ENCODE measurements at places on chromosomes 1 and 21.

- DNase-seq, result no peak
Observed at GRCh38 chr1:168482106-168482505, 61.7 kb downstream of the XCL2 start.

DNA sequence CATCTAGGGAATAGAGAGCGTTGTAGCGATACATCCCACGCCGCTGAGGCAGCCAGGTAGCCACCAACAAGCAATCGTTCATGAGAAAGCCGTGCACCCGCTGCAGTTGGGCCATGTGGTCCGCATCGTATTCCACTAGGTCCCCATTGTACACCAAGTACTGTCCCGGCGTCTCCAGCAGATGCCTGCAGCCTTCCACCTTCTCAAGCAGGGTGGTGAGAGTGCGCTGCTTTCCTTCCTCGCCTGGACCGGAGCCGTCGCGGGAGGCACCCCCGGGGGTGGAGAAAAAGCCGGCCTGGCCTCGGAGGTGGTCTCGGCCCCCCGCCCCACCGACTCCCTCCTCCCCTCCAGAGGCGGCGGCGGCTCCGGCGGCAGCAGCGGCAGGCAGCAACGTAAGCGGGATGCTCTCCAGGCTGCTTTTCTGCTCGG is 595 bp downstream of the EXOC8 start:
- no peak for DNase-seq

DNA sequence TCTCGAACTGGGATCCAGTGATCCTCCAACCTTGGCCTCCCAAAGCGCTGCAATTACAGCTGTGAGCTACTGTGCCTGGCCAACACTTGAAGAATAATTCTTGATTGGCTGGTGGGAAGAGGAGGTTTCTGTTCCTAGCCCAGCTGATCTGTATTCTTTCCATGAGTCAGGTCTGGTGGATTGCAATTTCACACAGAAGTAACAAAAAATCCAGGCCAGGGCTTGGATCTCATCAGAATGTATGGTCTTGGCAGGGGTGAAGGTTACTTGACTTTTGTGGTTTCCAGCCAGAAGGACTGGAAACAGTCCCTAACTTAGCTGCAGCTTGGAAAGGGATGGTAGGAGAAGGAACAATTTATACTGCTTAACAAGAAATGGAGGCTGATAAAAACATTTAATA is 5.1 kb upstream of the HP1BP3 start:
- no peak for DNase-seq

GRCh38 chr1:44694863-44695478 is 20.5 kb downstream of the ARMH1 start:
- DNase-seq, result no peak

DNA sequence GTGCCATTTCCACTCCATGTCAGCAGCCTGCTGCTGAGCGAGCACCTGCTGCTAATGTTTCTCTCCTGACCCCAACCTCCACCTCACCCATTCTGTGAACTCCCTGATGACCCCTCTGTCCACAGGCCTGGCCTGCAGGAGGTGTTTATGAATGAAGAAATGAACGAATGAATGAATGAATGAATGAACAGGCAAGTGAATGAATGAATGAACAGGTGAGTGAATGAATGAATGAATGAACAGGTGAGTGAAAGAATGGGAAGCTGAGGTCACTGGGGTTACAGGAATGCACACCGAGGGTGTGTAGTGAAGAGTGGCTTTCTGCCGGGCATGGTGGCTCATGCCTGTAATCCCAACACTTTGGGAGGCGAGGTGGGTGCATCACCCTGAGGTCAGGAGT is 173.4 kb downstream of the IGSF21 start:
- DNase-seq, result no peak

GRCh38 chr21:34345892-34346291 is 17.9 kb upstream of the KCNE2 start:
- DNase-seq, result no peak

DNA sequence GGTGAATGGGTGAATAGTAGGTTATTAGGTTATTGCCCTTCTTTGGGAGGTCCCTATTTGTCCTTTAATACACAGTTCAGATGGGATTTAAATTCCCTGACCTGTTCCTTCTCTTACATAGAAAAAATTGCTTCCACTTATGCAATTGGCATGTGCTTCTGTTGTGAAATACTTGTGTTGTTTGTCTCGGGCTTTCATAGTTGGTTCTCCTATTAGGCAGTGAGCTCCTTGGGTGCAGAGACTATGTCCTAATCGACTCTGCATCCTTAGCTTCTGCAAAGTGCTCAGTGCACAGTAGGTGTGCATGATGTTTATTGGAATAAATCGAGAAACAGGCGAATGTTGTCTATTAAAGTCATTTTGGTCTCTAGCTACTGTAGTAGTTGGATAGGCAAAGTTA is 1.3 kb upstream of the PDE4B start:
- DNase-seq, result no peak

DNA sequence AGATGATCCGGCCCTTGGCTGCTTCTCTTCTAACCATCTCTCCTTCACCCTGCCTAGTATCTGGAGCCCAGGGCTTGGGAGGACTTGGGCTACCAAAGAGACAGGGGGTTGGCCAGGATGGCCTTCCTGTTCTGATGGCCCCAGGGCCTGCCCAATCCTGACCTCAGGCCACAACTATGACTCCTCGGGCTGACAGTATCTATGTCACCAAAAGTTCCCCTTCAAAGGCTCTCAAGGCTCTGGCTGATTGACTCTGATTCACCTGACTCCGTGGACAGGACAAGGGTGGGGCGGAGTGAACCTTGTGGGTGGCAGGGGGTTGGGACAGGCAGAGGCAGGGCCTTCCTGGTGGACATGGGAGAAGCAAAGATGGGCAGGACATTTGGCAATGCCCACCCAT is 12.7 kb downstream of the MEF2D start:
- no peak for DNase-seq

- DNase-seq, result no peak
Observed at GRCh38 chr1:214882616-214883015, 199.9 kb upstream of the KCNK2 start.

GRCh38 chr1:187987236-187987776 is 1158.6 kb downstream of the PLA2G4A start:
- no peak for DNase-seq

DNA sequence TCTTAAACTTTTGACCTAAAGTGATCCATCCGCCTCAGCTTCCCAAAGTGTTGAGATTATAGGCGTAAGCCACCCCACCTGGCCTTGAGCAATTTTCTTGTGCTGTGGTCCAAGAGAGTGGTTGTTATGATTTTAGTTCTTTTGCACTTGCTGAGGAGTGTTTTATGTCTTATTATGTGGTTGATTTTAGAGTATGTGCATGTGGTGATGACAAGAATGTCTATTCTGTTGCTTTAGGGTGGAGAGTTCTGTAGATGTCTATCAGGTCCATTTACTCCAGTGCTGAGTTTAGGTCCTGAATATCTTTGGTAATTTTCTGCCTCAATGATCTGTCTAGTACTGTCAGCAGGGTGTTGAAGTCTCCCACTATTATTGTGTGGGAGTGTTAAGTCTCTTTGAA is 11.2 kb upstream of the S100B start:
- DNase-seq, result no peak

DNA sequence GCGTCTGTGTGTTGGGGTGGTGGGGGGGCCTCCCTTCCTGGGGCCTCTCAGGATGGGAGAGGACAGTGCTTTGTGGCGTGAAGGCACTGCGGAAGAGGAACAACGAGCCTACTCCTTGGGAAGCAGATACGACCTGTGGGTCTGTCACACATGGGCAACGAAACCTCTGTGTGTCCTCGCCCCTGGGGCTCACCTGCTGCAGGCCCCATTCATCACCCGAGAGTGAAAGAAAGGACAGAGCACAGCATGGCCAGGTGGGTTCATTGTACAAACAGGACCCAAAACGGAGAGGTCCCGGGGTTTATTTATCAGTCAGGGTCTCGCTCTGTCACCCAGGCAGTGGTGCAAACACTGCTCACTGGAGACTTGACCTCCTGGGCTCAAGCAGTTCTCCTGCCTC is 40.1 kb upstream of the LIN9 start:
- DNase-seq, result no peak

DNA sequence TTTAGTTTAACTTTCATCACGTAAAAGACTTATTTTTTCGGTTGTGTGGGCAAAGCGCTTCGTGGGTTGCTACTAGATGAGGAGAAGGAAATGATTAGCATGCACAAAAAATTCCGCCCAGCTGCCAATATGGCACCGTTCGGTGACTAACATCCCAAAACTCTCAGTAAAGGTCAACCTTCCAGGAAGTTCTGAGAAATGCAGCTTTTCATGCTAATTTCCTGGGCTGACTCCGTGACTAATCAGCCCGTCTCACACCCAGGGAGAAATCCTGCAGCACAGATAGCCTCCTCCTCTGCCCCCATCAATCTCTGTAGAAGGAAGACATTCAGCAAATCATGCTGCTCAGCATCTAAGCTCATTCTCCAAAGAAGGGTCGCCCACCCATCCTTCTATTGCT is 34.1 kb downstream of the TMCO4 start:
- DNase-seq, result peak; percentile 15

DNA sequence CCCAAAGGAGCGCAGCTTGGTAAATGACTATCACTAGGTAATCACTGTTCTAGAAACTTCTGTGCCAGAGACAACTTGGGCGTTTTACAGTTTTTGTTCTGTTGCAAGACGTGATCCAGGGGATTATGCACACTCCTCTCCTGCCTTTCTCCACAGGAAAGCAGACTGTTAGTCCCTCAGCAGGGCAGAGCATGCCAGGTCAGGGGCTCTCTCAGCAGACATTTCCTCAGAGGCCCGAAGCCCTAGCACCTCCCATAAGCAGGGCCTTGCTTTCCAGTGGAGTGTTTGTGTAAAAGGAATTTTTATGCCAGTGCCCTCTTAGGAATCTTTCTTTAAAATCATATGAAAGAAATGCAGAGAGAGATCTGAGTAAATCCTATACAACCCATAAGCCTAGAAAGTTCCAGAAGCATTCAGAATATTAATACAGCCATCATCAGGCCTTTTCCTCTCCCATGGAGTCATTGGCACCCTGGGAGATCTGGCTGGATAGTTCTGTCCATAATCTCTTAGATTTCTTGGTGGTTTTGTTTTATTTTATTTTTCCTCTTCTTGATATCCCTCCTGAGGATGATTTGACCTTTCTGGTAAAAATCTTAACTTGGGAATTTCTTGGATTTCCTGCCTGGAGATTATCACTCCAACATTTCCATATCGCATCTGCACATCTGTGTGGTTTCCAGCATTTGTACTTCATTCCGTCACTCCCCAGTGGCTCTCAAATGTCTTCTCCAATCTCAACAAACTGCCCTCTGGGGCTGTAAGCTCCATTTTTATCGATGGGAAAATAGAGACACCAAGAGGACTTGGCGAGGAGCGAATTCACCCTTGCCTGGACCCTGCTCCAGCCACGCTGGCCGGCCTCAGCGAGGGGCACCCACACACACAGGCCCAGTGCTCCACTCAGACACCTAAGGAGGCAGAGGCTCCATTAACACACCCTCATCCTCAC is 116.1 kb downstream of the PSMG1 start:
- no peak for DNase-seq

GRCh38 chr1:167145965-167146364 is 52.1 kb downstream of the STYXL2 start:
- no peak for DNase-seq

- DNase-seq, result no peak
Observed at GRCh38 chr1:50110151-50110550, 1.4 kb downstream of the ELAVL4 start.

GRCh38 chr1:111110197-111110899 is 29.5 kb downstream of the DRAM2 start:
- DNase-seq, result no peak

GRCh38 chr1:206609229-206609991 is 2.9 kb downstream of the EIF2D start:
- DNase-seq, result no peak

- no peak for DNase-seq
Observed at GRCh38 chr1:63859480-63860275, 85.9 kb downstream of the ROR1 start.

DNA sequence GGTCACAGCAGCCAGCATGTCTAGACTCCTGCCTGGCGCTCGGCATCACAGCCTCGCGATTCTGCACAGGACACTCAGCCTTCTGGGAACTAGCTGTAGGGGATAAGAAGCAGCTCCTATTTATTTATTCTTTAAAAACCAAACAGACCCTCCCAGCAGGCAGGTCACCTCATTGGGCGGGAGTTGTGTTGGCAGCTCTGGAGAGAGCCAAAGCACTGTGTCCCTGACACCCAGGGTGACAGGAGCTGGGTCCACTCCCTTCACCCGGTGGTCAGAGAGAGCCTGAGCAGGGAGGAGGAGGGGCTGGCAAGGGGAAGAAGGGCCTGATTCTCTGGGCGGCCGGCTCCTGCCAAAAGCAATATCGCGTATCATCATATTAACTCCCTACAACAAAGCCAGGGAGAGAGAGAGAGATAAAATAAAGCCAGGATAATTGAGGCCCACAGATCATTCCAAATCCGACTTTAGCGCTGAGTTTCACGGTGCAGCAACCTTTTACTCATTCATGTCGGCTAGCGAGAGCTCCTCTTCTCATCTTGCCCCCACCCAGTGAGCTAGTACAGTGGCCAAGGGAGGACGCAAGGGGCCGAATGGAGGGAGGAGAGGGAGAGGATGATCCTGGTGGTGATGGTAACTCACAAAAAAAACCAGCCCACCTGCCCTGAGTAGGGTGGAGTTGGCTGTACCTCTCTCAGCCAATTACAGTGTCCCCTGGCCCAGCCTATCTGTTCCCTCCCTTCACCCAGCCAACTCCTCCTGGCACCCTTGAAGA is 79.8 kb upstream of the IFFO2 start:
- DNase-seq, result no peak

DNA sequence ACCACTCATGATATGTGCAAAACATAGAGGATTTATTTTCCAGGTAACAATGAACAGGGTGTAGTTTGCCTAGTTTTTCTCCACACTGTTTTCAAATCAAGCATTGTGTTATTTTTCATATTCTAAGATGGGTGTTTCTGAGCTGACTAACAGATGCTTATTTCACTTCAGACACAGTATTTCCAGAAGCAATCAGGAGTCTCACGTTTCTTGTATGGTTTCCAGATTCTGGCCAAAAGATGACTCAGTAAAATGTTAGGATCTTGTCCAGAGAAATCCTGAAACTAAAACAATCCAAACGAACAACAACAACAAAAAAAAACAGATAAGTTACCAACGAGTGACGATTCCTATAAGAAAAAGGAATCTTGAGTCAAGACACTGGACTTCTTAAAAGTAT is 5.3 kb downstream of the UTS2 start:
- no peak for DNase-seq

DNA sequence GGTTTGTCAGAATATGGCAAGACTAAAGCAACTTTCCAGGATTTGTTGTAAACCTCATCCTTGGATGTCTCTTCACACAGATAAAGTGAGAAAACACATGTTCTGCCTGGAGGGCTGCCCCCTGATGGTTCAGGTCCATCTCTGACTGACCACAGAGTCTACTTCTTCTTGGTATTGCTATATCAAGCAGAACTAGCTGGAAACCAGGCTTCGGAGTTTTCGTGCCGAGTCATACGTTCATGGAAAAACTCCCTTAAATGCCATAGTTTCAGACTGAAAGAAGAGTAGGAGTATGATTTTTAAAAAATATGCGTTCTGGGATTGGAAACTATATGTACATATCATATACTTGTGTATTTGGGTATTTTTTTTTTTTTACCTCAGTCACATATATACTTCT is 5.8 kb downstream of the OR10T2 start:
- DNase-seq, result no peak

- DNase-seq, result no peak
Observed at GRCh38 chr1:31952825-31953220, 14.7 kb upstream of the PTP4A2 start.

- DNase-seq, result no peak
Observed at GRCh38 chr1:117389284-117389683, 22.0 kb downstream of the MAN1A2 start.

GRCh38 chr1:104028416-104029035 is 278.8 kb downstream of the AMY1C start:
- no peak for DNase-seq

- DNase-seq, result no peak
Observed at GRCh38 chr1:72197786-72198185, 84.6 kb downstream of the NEGR1 start.

GRCh38 chr1:106526650-106527049 is 529.8 kb upstream of the PRMT6 start:
- no peak for DNase-seq

Measured in stimulated activated CD4-positive, alpha-beta T cell treated with anti-CD3 and anti-CD28 coated beads, Interleukin-4, amount 100 ng/mL, for 1 hour (primary cell).